ENCODE measurements at places on chromosomes 1 and 21.

- no peak for DNase-seq
Observed at GRCh38 chr1:150906329-150906728, 19.4 kb downstream of the CTXND2 start.

DNA sequence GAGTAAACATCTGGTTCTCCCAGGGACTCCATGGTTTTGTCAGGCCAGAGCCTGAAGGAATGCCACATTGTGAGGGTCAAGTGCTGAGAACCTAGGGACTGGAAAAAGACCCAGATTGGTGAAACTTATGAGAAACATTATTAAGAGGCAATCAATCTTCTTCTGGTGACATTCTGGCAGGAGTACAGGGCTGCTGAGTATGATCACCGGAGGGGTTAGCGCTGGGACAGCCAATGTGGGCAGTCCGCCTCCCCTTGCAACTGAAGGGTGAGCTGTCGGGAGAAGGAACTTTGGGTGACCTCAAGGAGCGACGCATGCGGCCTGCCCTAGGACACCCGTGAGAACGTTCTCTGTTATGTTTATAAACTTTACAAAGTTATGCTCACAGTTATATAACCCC, 429.0 kb downstream of the LMO4 start:
- no peak for DNase-seq

DNA sequence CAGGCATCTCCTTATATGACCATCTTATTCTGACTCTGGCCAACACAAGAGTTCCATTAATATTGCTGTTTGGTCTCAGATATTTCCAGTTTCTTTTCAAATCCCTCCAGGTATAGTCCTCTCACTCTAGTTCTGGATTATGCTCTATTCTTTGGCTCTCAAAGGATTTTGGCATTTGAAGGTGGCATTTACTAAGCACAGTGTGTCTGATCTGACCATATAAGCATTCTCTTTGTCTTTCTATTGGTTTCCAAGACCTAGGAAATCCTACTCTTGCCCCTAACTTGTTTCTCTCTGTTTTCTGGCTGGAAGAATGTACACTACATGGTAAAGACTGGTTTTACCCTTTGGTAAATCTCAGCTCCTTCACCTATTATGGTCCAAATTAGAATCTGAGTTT, 12.7 kb upstream of the ACADM start:
- DNase-seq: no peak

GRCh38 chr1:232751393-232752140, 53.6 kb upstream of the MAP10 start:
- DNase-seq: no peak

DNA sequence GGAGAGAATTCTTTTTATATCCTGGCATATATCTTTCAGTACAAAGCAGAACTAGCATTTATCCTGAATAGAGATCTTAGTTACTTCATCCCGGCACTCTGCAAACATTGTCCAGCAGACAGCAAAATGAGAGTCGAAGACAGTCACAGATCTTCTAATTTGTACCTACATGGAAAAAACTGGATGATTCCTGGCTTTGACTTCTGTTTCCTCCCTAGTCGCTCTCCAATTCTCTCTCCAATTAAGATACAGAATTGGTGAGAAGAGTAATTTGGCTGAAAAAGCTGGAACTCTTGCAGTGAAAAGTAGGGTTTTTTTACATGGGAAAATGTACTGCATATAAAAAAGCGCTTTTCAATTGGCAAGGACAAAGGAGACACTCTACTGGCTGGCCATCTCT, 151.1 kb upstream of the C8B start:
- no peak for DNase-seq

GRCh38 chr21:17537299-17537698, 24.5 kb downstream of the CXADR start:
- DNase-seq: no peak

Measured in C1 segment of cervical spinal cord (tissue), 14 donors.